CD4-positive, alpha-beta T cell treated with Interleukin-10 for 1 hour (primary cell): ENCODE measurements at places on chromosomes 1 and 21.

GRCh38 chr1:53024117-53024516, 37.9 kb upstream of the PODN start:
- DNase-seq: no peak

DNA sequence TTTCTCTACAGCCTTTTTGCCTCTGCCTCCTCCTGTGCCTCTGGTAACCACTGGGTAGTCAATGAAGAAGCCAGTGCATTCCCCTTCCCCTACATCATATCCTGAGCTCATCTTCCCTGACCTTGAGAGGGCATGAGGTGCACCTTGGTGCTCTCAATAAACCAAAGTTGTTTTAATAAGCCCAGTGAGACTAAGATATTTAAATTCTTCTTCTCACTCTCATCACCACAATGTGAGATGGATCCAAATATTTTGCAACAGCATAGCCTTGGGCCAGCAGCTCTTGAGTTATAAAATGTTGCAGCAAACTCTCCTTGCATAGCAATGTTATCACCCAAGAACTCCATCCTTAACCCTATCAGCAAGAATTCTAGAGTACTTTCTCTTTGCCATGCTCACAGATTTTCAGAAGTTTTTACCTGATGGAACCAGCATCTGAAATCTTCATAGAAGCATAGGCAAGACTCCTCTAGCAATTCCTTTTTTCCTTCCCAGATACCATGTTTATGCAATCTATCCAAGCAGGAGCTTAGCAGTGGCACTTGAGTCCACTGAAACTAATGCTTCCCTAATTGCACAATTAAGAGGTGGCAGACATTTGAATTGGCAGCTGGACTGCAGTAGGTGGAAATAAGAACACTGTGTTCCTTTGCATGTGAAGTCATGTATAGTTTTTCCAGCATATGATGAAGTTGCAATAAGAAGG, 36.8 kb downstream of the CDC7 start:
- no peak for DNase-seq

- DNase-seq: peak; percentile 75
Observed at GRCh38 chr1:9292361-9293240, at the start of gene SPSB1. Gene SPSB1, plus strand, starts transcription at chr1:9292894. Its CDS starts 62,998 bp downstream, at chr1:9355892.

- peak; percentile 76 for DNase-seq
Observed at GRCh38 chr1:175188936-175189335, 3.6 kb downstream of the KIAA0040 start.

DNA sequence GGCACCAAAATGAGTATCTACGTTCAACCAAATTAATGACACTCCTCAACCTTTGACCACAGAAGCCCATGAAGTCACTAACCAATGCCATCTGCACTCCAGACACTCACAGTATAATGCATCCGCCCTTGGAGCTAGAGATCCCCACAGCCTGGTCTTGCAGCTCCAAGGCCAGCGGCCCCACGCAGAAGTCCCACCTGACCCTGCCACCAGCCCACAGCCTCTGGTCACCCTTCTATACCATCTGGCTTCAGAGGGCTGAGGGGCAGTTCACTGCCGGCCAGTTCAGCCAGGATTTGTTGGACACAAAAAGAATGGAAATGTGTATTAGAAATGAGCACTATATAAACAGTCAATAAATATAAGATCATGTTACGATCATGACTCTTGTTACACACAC, 211.2 kb downstream of the RRAGC start:
- no peak for DNase-seq

DNA sequence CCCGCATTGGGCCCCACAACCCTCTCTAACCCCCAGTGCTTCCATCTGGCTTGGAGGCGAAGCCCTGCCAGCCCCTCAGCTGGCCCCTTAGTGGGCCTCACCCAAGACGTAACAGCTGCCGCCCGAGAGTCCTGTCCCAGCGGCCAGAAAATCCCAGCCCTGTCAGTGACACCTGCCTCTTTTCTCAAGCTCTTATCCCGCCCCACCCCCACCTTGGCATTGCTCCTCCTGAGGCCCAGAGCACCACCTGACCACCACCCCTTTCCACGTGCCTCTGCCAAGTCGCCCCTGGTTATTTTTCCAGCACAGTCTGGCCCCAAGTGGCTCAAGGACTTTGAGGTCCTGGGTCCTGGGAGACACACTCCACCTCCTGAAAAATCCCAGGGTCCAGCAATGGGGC, 5.9 kb upstream of the CTRC start:
- DNase-seq: no peak

DNA sequence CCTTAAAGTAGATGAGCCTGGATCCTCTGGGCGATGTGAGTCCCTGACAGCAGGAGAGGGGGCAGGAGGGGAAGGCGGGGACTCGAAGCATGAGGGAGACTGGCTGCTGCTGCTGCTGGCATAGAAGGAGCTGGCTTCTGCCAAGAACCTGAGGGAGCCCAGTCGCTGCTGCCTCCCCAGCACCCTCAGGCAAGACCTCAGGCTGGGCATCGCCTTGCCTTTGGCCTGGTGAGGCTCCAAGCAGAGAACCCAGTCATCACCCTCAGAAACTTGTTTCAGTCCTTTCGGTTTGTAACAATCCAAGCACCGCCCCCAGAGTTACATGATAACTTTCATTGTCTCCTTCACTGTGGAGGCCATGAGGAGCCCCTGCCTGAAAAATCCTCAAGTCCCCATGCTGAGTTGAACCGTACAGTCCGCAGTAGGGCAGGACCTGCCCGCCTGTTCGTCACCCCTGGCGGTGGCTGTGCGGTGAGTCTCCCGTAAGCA, 38.8 kb downstream of the POFUT2 start:
- no peak for DNase-seq

DNA sequence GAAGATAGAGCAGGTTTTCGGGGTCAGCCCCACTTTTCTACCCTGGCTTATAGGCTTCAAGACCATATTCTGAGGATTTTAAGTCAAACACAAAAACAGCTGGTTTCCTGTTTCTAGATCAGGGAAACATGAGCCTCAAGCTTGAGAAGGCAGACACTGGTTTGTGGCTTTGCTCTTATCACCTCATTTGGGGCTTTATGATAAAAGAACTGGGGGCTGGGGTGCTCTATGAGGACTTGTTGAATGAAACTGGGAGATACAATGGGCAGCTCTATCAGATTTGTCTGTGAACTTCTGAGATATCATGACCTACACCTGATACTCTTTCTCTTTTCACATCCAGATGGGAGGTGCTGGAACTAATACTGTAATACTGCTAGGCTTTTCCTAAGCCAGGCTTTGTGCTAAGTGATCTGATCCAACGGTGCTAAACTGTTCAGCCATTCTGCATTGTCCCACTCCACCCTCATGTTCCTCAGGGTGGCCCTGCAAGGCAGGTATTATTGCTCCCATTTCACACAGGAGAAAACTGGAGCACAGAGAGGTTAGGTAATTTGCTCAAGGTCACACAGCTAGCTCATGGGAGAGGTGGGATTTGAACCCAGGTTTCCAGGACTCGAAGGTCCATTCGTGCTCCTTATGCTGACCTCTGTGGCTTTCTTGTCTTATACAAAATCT, 6.6 kb downstream of the AJAP1 start:
- no peak for DNase-seq

- no peak for DNase-seq
Observed at GRCh38 chr1:9696793-9697192, 45.3 kb downstream of the PIK3CD start.

DNA sequence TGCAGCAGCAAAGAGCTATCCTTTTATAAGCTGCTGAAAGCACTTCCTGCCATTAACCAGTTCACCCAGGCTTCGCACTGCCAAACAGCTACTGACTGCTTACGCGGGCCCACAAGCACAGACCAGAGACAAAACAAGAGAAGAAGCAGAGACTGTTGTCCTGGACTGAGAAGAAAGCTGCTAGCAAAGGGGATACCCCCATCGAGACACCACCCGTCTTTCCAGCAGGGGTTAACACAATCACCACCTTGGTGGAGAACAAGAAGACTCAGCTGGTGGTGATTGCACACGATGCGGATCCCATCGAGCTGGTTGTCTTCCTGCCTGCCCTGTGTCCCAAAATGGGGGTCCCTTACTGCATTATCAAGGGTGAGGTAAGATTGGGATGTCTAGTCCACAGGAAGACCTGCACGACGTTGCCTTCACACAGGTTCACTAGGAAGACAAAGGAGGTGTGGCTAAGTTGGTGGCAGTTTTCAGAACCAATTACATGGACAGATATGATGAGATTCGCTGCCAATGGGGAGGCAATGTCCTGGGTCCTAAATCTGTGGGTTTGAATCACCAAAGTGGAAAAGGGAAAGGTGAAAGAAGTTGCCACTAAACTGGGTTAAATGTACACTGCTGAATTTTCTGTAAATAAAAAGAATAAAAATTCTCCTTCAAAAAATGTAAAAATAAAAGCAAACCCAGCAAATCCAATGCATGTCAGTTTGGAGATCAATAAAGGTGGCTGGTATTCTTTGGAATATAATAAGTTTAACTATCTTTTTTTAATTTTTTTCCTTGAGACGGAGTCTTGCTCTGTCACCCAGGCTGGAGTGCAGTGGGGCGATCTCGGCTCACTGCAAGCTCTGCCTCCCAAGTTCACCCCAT, 1.2 kb downstream of the FMO5 start:
- no peak for DNase-seq

DNA sequence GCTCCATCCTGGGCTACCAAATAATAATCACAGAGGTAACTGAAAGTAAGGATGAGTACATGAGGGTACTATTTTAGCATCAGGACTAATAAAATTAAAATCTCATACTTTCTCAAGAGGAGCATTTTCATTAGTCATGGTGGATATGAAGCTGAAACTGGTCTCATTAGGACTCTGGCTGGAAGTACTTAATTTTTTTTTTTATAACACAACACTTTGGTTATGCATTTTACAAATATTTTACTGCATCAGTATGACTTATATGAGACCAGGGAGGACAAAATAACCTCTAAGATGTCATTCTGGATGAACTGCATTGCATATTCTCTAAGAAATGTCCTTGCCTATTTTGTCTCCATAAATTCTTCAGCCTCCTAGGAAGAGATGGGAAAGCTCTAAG, 290.9 kb downstream of the HLX start:
- no peak for DNase-seq

DNA sequence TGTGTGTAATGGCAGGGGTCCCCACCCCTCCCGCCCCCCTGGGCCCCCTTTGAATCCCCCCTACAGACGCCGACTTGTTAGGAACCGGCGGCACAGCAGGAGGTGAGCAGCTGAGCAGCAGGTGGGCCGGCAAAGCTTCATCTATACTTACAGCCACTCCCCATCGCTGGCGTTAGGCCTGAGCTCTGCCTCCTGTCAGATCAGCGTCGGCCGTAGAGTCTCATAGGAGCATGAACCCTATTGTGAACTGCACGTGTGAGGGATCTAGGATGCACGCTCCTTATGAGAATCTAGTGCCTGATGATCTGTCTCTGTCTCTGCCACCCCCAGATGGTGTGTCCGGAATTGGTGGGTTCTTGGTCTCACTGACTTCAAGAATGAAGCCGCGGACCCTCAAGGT, 14.9 kb upstream of the VPS26C start:
- DNase-seq: no peak

DNA sequence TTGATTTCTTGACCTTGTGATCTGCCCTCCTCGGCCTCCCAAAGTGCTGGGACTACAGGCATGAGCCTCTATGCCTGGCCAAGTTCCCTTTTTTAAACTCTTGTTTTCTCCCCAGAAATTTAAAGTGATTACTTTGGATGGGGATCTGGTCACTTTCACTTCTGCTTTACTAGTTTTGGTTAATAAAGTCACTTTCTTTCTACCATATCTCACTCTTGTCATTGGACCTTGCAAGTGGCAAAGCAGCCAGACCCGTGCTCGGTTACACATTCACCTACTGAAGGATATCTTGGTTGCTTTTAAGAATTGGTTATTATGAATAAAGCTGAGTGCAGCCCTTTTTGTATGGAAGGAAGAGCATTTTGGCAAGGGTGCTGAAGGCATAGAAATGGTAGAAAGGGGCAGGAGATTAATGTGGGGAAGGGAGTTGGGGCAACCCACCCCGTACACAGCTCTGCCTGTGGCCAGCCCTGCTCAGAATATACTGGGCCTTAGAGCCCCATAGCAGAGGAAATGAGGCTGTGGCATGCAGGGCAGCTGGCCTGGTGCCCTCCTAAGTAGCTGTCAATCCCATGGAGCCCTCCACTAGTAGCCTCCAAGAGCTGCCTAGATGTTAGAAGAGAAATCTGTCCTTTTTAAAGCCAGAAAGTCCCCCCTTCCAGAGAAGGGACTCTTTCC, 40.7 kb downstream of the CD2 start:
- DNase-seq: no peak

GRCh38 chr1:168338589-168339503, 58.2 kb downstream of the TBX19 start:
- DNase-seq: no peak

DNA sequence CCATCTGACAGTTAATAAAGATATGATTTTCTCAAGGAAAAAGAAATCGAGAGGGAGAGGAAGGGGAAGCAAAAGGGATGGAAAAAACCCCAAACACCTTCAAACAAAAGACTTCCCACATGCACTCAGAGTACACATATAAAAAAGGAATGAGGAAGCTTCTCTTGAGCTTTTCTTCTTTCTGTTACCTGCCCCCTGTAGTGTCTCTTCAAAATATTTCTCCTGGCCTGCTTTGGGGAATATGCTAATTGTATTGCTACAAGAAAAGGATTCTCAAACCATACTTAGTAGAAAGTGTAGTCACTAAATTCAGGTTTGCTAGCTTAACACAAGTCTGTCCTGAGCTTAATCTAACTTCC, 58.7 kb downstream of the KIF14 start:
- DNase-seq: no peak

- peak; percentile 15 for DNase-seq
Observed at GRCh38 chr21:18499761-18500376, 96.3 kb upstream of the TMPRSS15 start.

- DNase-seq: no peak
Observed at GRCh38 chr1:15428815-15429435, 9.3 kb upstream of the CTRC start.

- no peak for DNase-seq
Observed at GRCh38 chr1:230191079-230191804, 124.2 kb downstream of the GALNT2 start.
